ENCODE measurements at places on chromosomes 4 and X.

GRCh38 chr4:67712650-67713528 lies 11.9 kb upstream of the UBA6 start:
- DNase-seq, result no peak

- no peak for DNase-seq
These were observed 308.5 kb downstream of the CAMK2D start for GRCh38 chr4:113452868-113453620.

GRCh38 chrX:110276778-110277177 lies 41.1 kb downstream of the AMMECR1 start:
- DNase-seq, result no peak

GRCh38 chr4:10047967-10048366 lies 26.7 kb upstream of the SLC2A9 start:
- no peak for DNase-seq

GRCh38 chrX:109782994-109783700 lies 50.1 kb upstream of the ACSL4 start:
- no peak for DNase-seq

- DNase-seq, result no peak
These were observed 83.8 kb upstream of the RPL34 start for GRCh38 chr4:108536577-108536976.

- peak; percentile 90 for DNase-seq
These were observed 37.3 kb downstream of the ACOX3 start for GRCh38 chr4:8403173-8403753.

DNA sequence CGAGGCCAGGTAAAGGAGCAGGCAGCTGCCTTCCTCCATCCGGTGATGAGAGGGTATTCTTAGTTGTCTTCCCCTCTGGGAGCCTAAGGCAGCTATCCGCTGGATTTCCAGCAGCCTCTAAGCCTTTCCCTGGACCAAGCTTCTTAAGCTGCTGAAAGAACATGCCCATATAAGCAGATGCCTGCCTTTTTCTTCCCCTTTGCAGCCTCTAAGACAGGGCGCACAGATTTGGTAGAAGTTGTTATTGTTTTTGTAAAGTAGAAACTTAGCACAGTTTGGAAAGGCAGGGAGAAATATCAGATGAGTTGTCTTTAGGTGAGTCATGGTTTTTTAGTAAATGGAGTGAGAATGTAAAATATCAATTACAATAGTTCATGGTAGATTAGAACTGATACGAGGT lies 210.8 kb downstream of the ARHGAP10 start:
- DNase-seq, result no peak

DNA sequence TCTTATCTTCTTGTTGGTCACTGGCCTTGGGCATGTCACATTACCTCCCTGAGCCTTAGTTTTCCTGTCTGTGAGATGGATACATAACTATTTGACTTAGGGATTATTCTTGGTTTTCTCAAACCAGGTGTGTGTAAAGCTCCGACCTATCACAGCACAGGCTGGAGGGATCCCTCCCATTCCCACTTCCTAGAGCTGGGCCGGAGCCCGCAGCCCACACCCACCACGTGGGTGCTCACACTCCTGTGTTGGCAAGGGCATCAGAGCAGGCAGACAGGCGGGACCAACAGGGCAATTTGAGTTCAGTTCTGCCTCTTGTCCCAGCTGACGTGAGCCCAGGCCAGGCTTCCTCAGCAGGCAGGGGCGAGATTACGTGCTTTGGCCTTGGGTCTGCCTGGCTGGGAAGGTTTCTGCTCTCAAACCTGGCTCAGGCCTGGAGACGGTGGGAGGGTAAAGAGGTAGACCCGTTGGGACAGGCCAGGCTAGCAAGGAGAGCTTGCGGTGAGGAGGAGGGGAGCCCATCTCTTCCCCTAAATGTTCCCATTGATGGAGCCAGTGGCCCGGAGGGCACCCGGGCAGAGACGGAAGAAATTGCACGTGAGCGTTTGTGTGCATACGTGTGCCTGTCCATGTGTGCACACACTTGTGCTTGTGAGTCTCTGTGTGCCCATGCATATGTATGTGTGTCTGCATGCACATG lies 734 bp upstream of the SH3TC1 start:
- no peak for DNase-seq

GRCh38 chrX:41289095-41289494 lies 44.9 kb upstream of the DDX3X start:
- DNase-seq, result no peak

DNA sequence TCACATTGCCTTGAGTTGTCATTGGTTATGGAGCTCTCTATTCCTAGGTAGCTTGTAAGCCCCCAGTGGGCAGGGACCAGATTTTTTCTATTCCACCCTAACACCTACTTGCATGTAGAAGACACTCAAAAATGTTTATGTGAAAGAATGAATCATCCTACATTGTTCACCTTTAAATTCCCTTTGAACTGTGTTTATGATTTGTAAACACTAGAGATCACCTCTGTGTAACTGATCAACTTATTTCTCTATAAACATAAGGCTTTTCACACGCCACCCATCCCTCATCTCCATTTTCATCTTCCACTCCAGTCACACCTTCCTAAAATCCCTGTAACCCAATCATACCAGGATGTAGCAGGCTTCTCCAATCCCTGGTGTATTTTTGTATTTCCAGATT lies 142.6 kb upstream of the LEF1 start:
- no peak for DNase-seq

DNA sequence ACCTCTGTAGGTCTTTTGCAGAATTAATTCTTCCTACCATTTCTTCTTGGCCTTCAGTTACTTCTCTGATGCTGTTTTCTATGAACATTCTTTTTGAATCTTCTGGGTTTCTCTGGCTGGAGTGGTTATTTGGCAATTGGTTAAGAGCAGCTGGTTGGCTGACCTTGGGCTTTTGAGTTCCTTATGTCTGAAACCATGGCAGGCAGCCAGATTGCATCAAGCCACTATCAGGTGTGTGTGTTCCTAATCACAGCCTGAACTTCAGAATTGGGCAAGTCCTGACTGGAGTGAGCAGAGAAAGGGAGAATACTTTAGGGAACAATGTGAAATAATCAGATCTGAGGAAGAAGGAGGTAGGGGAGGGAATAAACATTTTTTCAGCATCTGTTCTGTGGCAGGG lies 90.2 kb downstream of the ARHGAP10 start:
- peak; percentile 50 for DNase-seq

DNA sequence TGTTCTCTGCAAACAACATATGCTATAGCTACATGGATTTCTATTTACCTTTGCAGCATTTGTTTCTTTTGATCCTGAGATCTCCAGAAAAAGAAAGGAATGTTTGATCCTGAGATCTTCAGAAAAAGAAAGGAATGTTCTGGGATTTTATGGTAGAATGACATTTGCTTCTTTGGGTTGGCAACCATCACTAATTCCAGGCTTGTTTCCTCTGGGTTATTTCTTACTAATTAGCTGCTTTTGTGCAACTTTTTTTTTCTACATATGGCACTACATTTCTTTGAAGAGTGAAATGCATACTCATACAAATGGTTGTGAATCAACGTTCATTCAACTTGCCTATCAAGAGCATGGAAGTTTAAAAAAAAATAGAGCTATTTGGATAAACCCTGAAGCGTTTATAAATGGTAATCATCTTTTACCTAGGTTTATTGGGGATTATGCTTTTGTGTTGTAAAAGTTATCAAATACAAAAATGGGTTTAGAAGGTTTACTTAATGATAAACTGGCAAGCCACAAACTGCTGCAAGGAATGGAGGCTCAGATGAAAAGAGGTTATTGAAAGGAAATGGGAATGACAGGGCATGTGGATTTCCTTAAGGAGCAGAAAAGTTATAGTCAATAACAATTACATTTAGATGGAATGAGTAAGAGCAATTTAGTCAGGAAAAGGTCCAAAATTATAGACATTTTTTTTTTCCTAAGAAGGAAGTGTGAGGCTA lies 95.6 kb upstream of the PCDH18 start:
- no peak for DNase-seq

GRCh38 chrX:35868501-35868900 lies 51.0 kb upstream of the CFAP47 start:
- DNase-seq, result no peak

GRCh38 chrX:54923376-54923775 lies 2.8 kb downstream of the TRO start:
- no peak for DNase-seq

- DNase-seq, result no peak
These were observed 91.3 kb upstream of the KLHL13 start for GRCh38 chrX:118207831-118208453.

DNA sequence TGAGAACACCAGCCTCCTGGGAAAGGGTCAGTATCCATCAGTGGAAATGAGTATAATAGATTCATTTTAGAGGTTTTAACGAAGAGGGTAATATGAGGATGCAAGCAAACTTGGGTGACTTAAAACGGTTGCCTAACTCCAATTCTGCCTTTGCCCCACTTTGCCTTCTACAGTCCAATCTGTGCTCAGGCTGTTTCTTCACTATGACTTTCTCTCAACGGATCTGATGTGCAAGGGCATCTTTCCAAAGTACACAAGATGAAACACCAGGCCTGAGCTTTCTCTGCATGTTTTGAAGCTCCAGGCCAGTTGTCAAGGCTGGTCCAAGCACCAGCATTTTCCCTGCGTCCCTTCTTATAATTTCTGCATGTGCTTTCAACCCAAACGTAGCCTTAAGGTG lies 68.0 kb upstream of the TMEM164 start:
- no peak for DNase-seq

Data from right hindlimb (tissue), 1 donor.